H1 (cell line): ENCODE measurements at places on chromosomes 7 and 10. TPM values are rescaled to one million over a fixed set of nuclear protein-coding genes. Genes with fewer than 3 reads are reported as not detected.

The TLL2 gene
- 3.0 and 3.2 TPM in 2 replicates for total RNA-seq

DNA sequence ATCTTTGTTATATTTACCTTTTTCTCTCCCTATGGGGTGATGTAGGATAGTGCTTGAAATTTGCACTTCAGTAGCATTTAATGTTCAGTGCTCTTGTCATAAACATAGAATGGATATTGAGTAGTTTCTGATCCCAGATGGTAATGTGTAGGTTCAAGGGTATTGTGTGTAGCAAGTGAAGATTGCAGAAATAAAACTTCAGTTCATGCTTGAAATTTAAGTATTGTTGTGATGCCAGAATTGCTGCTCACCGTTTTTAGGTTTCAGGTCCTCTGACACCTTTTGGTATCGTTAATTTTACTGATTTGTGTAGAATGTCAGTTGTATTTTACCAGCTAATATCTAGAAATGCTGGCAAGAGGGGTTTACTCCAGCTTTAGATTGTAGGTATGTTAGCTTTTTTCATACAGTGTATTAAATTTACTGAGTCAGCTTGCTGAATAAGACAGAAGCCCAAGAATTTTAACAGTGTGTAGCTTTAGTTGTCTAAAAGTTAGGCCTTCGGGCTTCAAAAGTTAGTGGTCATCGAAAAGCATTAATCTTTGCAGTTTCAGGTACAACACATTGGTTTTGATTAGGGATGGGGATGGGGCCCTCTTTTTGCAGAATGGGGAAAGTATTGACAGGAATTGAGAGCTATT lies 1.9 kb downstream of the PTEN start:
- H3K27me3 ChIP-seq: no peaks in the 10 kb centered on the region
- no peak for DNase-seq
- H3K27ac ChIP-seq: no peak overlapping the region
- no peaks in the 10 kb centered on the region for H3K4me1 ChIP-seq

DNA sequence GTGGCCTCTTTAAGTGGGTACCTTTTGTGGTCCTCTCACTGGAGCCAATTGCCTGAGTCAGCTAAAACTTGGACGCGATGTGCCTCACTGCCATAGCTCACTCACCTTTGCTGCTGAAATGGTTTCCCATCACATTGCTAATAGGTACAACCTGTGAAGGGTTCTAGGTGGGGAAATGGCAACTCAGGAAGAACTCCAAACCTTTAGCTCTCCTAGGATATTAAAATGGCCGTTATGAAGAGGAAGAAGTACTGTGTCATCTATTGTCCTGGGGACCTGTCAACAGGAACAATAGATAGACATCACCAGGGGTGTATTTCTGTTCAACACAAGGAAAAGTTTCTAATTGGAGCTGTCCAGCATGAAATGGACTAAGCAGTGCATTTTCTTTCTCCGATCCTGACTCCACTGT lies 1.2 kb upstream of the ZNF655 start:
- H3K36me3 ChIP-seq: peaks cover 28% of the 10 kb centered on the region

DNA sequence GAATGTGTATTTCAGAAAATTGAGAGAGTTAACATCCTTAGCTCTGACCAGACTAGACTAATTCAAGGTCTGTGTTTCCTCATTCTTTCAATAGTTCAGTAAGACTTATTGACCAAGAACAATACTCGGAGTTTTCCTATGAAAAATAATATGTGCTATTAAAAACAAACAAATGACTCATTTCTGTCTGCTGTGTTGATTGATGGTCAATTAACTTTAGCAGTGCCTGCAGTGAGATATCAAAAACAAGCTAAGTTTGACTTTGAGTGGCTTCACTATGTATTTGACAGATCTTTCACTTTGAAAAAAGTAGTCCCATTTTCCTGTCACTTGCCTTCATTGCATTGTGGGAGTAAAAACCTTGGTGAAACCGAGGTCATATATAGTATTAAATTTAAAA lies 91.0 kb downstream of the GNAT3 start:
- H3K27ac ChIP-seq: no peak overlapping the region
- no peak for DNase-seq
- H3K4me1 ChIP-seq: no peaks in the 10 kb centered on the region
- H3K36me3 ChIP-seq: no peaks in the 10 kb centered on the region
- no peaks in the 10 kb centered on the region for H3K27me3 ChIP-seq
- no peak overlapping the region for H3K4me3 ChIP-seq

GRCh38 chr10:12435348-12435747 lies 86.0 kb downstream of the CAMK1D start:
- H3K4me3 ChIP-seq: no peak overlapping the region
- no peaks in the 10 kb centered on the region for H3K4me1 ChIP-seq
- H3K27ac ChIP-seq: no peak overlapping the region
- H3K27me3 ChIP-seq: no peaks in the 10 kb centered on the region
- DNase-seq: no peak

DNA sequence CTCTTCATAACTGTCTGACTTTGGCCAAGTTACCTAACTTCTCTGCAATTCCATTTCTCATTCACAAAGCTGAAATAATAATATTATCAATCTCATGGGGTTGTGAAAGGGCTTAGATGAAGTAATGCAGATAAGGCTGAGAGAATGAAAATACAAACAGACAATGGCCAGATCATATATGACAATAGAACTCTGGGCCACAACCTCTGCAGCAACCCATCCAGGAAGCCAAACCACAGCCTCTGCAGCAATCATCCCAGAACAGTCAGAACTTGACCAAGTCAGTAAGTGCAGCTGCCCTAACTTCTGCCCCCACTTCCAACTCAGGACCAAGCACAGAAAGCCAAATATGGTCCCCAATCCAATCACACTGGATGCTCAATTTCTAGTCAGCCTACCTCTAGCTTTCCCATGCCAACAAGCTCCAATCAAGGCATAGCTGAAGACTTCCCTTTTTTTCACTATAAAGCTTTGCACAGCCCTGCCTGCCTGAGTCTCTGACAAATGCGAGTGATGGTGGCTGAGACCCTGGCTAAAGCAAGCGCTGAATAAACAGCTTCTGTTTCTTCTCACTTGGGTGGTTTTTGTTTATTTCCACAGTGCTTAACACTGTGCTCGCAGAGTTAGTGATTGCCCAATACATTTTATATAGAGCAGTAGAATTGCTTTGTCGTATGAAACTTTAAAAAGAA lies 34.8 kb upstream of the TNPO3 start:
- H3K27ac ChIP-seq: no peak overlapping the region
- DNase-seq: no peak
- H3K4me3 ChIP-seq: no peak overlapping the region

GRCh38 chr7:128037081-128037480 lies 5.8 kb upstream of the LRRC4 start:
- no peak overlapping the region for H3K27ac ChIP-seq
- peaks cover 2% of the 10 kb centered on the region for H3K4me1 ChIP-seq
- H3K36me3 ChIP-seq: no peaks in the 10 kb centered on the region
- no peak for DNase-seq

DNA sequence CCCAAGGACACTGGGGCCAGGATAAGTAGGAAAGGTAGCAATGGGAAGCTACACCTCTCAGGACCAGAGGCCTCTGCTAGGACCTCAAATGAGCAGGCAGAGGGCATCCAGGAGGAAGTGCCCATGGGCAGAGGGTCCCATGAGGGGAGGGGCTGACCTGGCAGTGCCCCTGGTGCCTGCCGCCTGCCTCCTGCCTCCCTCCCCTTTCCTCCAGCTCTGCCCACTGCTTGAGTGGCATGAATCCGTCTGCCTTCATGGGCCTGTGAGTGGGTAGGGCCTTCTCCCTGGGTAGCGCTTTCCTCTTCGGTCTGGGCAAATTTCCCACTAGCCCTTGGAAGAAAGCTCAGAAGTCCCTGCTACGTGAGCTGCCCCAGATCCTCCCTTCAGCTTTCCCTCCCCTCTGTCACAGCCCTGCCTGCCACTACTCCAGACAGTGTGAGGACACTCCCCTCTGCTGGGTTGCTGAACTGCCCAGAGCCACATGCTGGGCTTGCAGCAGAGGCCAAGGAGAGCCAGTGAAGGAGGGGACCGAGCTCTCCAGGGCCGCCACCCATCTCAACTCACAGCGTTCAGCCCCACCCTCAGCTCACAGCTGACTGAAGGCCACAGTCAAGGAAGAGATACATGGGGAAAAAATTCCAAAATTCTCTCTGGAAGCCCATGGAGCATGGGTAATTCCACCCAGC lies 141.4 kb downstream of the ARHGAP22 start:
- H3K36me3 ChIP-seq: no peaks in the 10 kb centered on the region
- DNase-seq: peak; percentile 38
- no peak overlapping the region for H3K4me3 ChIP-seq
- no peaks in the 10 kb centered on the region for H3K27me3 ChIP-seq
- H3K4me1 ChIP-seq: peaks cover 13% of the 10 kb centered on the region; the same call in 1 of the 2 replicates
